ENCODE measurements at places on chromosomes 2 and 18.

GRCh38 chr18:35028536-35028935 lies 12.7 kb upstream of the MAPRE2 start:
- DNase-seq, result peak; percentile 32

GRCh38 chr2:234764372-234764771 lies 187.4 kb upstream of the SH3BP4 start:
- no peak for DNase-seq

GRCh38 chr2:191411472-191411871 lies 166.3 kb downstream of the MYO1B start:
- no peak for DNase-seq

GRCh38 chr2:57740891-57741290 lies 305.7 kb upstream of the VRK2 start:
- no peak for DNase-seq

- DNase-seq, result no peak
These were observed 191.9 kb downstream of the ARL4C start for GRCh38 chr2:234304950-234305349.

GRCh38 chr2:144099780-144100377 lies 420.0 kb downstream of the ZEB2 start:
- DNase-seq, result no peak

DNA sequence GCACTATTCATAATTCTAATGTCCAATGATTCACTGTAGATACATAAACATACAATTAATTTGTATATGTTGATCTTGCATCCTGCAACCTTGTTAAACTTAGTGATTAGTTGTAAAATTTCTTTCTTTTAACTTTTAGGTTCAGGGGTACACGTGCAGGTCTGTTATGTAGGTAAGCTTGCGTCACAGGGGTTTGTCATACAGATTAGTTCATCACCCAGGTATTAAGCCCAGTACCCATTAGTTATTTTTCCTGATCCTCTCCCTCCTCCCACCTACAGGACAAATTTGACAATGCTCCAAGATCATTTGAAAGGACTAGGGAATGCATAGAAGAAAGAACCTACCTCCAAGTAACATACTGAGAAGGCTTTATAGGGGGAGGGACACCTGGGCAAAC lies 290.1 kb downstream of the SRBD1 start:
- DNase-seq, result no peak

DNA sequence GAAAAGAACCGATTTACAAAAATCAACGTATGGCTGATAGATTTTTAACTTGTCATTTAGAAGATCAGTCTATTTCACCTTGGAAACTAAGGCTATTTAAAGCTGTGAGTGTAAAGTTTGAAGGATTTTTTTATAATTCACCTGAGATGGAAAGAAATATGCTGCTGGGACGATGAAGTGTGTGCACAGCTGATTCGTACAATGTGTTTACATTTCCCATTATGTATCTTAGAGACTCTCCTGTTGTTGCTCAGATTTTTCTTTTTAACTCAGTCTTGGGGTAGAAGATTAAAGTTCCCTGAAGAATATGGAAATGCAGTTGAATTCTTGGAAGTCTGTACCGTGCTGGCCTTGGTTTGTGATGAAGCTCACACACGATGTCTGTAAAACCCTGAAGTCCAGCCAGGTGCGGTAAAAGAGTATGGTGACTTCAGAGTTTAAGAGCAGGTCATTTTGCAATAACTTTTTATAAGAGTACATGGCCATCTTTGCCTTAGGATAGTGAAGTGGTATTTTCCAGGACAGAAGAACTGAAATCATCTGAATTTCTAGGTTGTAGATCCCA lies 250.1 kb downstream of the PRKCE start:
- no peak for DNase-seq

DNA sequence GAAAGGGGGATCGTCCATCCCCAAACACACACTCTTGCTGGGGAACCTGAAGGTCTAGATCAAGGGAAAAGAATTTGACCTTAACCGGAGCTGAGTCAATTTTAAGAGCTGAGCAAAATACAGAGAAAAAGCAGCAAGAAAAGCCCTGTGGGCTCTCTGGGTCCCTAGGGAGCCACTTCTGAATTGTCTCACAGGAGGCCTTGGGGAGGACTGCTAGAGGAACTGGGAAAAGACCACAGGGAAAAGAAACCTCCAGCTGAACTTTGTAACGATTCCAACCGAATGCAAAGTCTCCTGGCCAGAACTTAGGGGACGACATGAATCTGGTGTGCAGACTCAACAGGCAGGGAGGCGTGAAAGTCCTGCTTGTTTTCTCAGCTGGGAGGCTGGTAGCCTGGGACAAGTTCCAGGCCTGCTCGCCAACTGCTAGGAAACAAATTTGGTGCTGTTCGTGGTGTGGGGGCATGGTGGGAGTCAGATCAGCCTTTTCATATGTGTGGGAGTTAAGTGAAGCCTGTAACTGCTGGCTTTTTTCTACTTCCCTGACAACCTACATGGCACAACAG lies 644.6 kb upstream of the CNTNAP5 start:
- DNase-seq, result no peak

DNA sequence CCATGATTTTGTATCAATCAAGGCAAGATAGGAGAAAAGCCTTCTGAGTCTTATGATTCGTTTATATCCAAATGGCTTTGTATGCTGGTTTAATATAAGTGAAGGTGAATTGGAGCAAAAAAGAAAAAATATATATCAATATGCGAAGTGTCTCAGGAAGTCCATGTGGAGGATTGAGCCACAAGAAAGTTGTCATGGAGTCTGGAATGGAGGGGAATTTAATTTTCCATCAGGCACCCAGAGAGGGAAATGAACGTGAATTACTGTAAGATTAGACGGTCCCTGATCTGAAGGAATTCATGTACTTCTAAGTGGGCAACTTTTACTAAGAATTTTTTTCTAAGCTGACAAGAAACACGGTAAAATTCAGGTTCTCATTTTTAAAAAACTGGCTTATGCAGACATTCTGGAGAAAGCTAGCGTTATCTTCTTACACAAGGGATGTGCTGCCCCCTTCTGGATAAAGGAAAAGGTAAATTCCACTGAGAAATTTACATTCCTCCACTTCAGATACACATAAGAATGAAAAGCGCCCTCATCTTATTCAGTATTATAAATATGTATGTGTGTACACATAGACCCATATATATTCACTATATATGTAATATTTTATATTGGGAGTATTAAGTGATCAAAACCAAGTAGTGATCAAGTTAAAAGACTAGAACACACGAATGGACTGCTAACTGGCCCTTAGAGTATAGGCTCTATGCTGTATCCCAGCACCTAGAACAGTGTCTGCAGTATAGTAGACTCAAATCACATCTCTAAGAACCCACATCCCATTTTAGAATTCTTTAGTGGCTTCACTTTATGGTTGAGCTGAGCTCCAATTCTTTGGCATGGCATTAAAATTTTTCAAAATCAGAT lies 289.0 kb upstream of the TFPI start:
- peak; percentile 41 for DNase-seq

DNA sequence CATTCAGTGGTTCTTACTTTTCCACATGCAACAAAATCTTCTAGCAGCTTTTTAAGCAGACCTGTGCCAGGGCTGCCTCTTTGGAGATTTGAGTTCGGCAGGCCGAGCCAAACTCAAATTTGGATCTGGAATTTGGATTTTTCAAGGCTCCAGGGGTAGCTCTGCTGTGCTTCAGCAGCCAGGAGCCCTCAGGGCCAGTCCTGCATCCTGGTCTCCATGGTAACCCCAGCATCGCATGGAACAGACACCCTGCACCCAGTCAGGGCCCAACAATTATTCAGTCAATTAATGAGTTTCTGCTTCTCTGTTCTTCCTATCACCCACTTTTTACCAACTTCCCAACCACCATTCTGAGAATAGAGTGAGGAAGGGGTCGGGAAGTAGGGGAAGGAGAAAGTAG lies 30.0 kb downstream of the EN1 start:
- DNase-seq, result no peak

GRCh38 chr2:105910497-105911238 lies 166.0 kb downstream of the NCK2 start:
- no peak for DNase-seq

- no peak for DNase-seq
These were observed 695.4 kb upstream of the ID2 start for GRCh38 chr2:7986431-7986830.

DNA sequence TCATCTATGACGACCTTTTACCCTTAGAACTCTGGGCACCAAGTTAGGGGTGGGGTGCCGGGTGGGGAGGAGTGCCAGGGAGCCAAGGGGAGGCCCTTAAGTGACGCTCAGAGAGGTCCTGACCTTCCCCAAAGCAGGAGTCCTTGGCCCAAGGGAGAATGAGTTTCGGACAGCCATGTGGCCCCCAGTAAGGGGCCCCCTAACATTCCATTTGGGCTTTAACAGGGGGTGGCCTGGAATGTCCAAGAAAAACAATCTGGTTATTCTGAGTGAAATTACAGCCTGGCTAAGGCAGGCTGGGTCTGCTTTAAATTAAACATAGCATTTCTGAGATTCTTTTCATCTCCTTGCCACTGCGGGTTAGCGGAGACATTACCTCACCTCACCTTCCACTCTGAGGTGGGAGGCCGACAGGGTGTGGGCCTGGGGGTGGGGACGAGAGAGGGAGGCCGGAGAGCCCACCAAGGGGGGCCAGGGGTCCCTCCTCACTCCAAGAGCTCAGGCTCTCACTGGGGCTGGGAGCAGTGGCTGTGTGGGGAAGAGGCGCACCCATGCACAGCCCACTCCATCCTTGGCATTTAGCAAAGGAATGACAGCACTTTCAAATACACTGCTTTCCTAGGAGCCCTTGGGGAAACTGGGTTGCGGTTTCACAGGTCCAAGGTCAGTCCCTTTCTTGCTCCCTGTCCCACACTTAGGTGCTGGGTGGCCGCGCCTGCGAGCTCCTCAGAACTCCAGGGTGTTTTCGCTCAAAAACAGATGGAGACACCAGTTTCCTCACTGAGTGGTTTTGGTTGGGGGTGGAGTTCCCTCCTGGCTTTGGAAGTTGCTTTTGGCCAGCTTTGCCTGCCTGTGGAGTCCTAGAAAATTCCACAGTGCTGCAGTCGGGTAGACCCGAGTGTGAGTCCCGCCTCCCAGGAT lies 107.4 kb downstream of the POLR1A start:
- no peak for DNase-seq

- no peak for DNase-seq
These were observed 44.0 kb downstream of the COLEC12 start for GRCh38 chr18:456361-457139.

DNA sequence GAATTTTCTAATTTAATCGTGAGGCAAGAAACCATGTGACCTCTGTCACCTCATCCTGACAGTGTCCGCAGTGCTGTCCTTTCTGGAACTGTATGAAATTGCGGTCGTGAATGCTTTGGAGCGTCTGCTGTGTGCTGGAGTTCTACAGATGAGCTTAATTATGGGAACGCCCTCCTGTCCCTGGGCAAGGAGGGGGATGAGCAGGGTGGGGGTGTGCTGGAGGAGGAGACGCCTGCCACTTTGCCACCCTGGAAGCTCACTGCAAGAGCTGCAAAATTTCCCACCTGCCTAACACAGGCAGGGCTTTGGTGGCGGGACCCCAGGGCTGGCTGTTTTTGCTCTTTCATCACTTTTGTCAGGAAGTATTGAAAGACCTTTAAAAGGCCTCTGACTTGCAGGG lies 6.5 kb downstream of the LPIN1 start:
- DNase-seq, result no peak

DNA sequence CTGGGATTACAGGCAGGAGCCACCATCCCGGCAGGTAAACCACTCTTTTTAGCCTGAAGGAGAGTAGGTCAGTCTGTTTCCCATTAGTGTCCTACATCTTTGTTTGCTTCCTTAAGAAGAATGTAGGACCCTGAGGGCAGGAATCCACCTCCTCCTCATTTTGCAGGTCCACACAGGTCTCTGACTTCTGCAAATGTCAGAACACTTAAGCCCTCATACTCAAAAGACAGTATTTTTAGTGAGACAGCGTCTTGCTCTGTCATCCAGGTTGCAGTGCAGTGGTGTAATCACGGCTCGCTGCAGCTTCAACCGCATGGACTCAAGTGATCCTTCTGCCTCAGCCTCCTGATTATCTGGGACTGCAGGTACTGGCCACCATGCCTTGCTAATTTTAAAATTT lies 9.3 kb downstream of the PSTPIP2 start:
- no peak for DNase-seq

- no peak for DNase-seq
These were observed 7.4 kb upstream of the VRK2 start for GRCh38 chr2:58039170-58039611.

DNA sequence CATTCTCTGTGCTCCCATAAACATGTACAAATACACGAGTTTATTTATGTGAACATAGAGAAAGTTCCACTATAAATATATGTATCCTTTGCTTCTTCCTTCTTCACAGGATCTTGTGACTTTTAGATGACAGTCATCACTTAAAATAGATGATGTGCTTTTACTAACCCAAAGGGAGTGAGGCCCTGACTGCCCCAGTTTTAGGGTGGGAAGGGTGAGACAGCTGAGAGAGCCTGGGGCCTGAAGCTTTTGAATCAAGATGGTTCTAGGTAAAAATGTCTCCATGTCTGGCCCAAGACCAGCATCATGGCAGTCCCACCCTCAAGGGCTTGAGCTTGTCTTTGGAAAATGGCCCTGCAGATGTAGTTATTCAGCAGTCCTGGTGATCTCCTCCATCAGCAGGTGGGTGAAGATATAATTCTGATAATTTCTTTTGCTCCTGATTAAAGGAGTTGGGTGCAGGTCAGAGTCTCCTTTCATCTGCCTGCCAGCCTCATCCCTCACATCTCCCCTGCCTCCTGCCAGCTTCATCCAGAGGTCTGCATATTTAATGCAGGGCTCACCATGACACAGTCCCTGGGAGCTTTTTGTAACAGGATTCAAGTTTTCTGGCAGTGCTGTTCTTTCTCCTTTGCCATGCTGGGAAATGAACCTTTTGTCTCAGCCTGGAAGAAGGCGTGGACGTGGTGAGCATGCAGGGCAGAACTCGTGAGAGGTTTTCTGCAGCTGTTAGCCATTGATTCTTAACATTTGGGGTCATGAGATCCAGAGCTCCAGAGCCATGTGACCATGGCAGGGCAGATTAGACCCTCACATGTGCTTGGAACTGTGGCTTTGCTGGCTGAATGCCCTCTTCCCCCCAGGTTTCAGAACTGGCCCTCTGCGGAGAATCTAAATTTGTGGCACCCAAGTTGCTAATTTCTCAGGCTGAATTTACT lies 2.7 kb downstream of the HRH4 start:
- DNase-seq, result no peak

GRCh38 chr2:239222706-239223309 lies 178.0 kb downstream of the HDAC4 start:
- no peak for DNase-seq

DNA sequence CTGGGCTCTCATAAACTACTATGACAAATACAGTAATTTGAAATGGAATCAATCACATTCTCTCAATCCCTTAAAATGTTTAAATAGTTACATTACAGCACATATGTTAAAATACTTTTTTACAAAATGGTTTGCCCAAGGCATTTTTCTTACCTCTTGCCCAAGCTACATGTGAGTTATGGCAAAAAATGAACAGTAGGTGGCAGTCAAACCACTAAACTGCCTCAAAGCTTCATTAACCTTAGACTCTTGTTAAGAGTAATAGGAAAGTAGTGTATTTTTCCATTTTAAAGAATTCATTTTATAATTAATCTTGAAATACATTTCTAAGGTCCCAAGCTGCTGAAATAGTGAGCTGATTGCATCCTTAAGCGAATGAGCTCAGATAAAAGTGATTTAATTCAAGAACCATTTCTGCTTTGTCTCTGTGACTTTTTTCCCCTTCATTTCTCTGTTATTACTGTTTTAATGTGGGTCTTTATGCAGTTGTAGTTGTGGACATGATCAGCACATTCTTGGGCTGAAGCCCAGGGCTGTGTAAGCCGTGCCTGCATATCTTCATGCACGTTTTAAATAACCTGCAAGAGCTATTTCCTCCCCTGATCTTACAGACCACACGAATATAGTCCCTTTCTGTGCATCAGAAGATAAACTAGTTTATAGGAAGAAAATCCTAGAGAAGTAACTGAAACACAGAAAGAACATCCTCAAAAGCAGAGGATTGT lies 311.8 kb downstream of the LNPK start:
- DNase-seq, result peak; percentile 40
